ENCODE measurements at places on chromosomes 5 and 9.

DNA sequence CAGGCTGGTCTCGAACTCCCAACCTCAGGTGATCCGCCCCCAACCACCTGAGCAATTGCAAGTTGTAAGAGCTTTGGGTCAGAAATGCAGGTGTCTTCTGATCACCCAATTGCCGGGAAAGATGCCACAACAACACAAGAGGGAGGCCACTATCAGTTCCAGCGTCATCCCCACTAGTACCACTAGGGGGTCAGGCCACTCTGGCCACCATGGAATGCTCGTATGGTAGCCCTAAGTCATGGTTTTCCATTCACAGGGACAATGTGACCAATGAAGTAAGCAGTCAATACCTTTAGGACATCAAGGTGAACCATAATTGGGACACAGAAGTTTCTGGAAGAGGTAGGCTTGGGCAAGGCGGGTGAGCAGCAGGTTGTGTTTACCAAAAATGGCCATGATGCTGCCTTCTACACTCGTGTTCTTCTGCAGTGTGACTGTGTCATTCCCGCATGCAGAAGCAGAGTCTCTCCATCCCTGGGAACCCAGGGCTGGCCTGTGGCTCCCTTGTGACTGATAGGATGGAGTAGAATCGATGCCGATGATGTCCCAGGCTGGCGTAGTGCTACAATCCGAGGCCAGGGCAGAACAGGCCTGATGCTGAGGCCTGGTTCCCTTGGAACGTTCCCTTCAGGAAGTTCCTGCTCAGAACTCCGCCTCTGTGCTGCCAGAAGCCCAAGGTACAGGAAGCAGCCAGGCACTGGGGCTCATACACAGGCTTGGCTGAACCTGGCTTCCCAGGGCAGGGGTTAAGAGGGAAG is 42.2 kb upstream of the ANKRD33B start:
- no peak for DNase-seq

- no peak for DNase-seq
Observed at GRCh38 chr5:154989626-154990025, 23.9 kb upstream of the KIF4B start.

DNA sequence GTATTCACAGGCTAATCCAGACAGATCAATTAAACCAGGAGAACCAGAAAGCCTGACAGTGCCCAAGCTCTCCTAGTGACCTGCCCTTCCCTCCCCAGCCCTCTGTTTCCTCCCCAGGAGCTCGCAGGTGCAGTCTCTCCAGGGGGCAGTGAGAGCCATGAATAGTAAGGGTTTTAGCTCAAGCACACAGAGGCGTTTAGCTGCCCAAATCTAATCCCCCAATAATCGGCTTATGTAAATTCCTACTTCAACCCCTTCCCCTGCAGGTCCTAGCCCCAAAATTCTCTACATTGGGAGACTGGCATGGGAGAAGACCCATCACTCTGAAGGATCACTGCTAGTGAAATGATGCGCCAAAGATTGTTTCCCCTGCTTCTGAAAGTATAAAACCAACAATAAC is 10.5 kb upstream of the TAL2 start:
- DNase-seq = no peak

DNA sequence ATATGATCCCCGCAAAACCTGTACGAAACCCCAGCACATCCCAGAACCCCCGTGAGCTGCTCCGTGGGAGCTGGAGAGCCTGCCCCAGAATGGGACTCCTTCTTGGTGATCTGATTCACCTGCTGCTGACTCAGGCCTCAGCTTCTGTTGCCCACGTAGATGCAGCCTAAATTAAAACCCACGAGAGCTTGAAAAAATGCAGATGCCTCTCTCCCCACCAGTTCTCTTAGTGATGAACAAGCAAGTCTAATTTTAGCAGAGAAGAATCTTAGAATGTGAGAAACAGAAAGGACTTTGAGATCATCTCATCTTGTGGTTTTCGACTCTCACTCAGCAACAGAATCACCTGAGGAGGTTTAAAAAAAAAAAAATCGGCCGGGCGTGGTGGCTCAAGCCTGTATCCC is 57.6 kb downstream of the TMOD1 start:
- no peak for DNase-seq

DNA sequence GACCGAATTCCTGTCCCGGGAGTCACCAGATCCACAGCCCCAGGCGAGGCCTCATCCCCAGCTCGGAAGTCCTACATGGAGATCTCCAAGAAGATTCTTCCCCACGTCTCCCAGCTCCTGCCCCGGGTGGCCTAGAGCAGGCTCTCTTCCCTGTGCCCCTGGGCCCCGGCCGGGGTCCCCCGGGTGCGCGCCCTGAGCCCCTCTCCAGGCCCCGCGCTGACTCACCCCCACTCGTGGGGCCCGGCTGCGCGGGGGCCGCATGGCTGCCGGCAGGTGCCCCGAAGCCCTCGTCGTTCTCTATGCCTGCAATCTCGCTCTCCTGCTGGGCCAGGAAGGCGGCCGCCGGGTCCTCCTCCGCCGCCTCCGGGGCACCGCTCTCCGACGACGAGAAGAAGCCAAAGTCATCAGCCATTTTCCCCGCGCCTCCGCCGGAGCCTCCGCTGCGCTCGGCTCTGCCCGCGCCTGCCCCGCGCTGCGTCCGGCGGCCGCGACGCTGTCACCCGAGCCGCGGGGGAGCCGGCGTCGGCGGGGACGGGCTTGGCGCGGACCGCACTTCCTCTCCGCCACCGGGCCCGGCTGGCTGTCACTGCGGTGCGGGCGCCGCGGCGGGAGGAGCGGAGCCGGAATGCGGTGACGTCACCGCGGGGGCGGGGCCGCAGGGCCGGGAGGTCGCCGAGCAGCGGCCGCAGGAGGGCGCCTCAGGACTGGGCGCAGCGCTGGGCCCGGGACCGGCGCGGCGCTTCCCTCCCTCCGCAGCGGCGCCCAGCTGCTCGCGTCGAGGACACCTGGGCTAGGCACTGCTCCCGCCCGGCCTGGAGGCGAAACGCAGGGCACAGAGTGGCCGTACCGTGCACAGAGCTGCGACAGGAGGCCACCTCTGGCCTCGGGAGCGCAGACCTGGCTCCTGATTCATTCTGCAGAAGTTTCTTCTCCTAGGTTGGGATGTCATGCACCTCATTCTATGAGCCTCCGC is at the start of gene CLTB:
TSS of gene CLTB (minus strand) at position 588 of the 973 bp plus-strand sequence. CDS start at position 412, 176 bp downstream.
- peak; percentile 93 for DNase-seq

DNA sequence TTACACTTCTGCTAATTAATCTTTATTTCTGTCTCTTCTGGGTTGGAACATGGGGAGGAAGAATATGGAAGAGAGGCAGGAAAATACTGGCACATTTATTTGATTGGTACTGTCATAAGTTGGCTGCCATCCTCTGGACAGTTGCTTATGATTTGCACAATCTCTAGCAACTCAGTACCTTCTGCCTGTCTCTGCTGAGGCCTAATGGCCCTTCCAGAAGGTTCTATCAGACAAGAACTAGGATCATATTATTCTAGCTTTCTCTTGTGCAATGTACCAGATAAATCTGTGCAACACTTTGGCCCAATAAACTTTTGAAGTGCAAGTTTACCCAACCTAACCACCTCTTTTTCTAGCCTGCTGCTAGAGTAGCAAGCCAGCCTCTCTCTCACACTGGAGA is 335.0 kb downstream of the ARRDC3 start:
- no peak for DNase-seq

DNA sequence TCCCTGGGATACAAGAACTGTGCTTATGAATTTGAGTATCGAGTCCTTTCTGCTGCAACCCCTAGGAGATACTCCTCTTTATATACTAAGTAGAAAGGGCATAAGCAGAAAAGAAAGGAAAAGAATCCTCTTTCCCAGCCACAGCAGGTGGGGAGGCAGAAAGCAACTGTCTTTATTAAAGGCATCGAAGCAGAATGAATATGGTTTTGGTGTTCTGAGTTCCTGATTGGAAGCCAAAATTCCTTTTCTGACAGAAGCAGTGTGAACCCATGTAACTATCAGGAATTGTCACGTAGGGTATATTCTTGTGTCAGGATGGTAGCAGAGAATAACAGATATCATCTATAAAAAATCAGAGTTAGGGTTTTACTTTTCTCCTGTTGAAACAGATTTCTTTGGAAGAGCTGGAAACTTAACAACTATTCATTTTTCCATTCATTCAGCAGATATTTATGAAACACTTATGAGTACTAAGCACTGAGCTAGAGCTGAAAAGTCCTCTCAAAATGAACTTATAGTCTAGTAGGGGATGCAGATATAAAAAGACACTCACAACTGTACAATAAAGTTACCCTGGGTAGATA is 96.5 kb upstream of the LHFPL2 start:
- no peak for DNase-seq

GRCh38 chr5:113875096-113875495 is 361.6 kb downstream of the YTHDC2 start:
- no peak for DNase-seq

GRCh38 chr9:108168236-108168850 is 678.8 kb upstream of the KLF4 start:
- DNase-seq = no peak

GRCh38 chr9:22005702-22006606 is 3.2 kb downstream of the CDKN2B start:
- no peak for DNase-seq

DNA sequence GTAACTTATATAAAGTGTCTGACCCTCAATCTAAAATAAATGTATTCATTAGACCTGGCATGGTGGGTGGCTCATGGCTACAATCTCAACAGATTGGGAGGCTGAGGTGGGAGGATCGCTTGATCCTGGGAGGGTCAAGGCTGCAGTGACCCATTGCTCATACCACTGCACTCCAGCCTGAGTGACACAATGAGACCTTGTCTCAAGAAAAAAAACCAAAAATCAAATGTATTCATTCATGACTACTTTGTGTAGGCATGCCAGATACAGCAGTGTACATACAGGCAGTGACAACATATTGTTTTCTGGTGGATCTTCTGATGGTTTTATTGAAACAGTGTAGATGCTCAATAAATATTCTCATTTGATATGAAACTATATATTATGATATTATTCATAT is 201.0 kb downstream of the TRIM32 start:
- no peak for DNase-seq

DNA sequence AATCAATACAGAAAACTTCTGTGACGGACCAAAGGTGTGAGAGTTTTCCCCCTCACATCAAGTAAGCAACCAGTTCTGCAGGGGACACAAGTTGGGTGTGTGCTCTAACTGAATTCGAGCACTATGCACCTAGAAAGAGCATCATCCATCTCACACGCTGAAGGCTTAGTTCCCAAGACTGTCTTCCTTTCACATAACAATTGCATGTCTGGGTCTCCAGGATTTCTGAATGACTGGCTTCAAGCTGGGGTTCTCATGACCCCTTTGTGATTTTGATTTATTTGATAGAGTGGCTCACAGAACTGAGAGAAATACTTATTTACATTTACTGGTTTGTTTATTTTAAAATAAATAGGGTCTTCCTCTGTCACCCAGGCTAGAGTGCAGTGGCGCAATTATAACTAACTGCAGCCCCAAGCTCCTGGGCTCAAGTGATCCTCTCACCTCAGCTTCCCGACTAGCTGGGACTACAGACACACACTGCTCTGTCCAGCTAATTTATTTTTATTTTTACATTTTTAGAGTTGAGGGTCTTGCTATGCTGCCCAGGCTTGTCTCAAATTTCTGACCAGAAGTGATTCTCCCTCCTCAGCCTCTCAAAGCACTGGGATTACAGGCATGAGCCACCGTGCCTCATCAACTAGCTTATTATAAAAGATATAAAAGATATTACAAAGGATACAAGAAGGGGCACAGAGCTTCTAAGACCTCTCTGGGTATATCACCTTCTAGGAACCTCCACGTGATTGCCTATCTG is 316.7 kb upstream of the CDH12 start:
- no peak for DNase-seq

DNA sequence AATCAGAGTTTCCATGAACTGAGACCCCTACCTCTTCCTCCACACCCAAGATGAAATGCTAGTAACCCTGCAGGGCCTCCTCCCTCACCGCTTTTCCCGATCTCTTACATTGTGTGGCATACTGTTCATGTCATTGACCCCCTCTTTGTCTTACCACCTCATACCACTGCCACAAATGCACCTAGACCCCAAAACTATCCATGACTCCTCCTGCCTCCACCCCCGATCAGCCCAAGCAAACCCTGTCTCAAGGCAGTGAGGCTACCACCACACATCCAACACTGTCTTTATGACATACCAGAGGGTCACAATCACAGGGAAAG is 55.7 kb downstream of the PLAC8L1 start:
- DNase-seq = no peak

DNA sequence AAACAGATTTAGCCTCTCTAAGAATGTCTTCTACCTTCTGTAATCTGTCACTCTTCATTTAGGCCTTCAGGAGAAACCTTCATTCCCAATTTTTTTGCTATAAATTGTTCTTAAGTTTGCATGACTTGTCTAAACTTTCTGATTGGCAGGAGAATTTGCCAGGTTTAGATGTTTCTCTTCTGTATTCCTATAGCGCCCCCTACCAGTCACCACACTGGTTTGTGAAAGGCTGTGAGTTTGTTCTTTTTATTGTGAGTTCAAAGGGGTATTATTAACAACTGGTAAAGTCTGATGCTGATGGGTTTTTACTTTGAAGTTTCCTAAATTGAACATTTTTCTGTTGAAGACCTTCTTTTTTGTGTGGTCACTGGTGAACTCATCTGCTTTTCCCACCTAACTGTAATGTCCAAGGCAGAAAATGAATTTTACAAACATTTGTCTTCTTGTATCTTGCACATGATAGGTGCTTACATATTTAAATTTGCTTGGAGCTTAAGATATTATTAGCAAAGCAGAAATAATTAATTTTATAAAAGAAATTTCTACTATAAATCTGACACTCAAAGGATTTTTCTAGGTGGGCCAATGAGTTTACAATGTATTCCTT is 18.4 kb upstream of the F2RL2 start:
- peak; percentile 34 for DNase-seq

GRCh38 chr5:132054697-132055440 is 5.6 kb upstream of the IL3 start:
- DNase-seq = no peak

DNA sequence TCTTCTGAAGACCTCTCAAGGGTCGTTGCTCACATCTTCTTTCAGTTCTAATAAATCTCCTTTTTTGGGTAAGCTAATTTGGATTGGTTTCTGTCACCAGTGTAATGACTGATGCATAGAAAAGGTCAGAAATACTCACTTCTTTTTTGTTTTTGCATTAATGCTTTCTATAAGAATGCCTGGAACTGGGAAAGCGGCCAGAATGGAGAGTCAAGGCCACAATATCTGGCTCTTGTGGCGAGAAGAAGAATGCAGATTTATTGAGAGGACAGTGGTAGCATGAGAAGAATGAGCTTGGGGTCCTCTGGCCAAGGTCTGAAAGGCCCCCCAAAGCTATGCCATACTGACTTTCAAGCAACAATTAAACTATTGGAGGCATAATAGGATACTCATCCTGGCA is 88.0 kb upstream of the SLC12A2 start:
- no peak for DNase-seq

- DNase-seq = no peak
Observed at GRCh38 chr9:29044959-29045358, 1471.7 kb upstream of the C9orf72 start.

Measured in Ammon's horn (tissue), 1 donor.